Esophagus (tissue), 2 donors: ENCODE measurements at places on chromosomes 2 and 18. TPM values are rescaled to one million over a fixed set of nuclear protein-coding genes. Genes with fewer than 3 reads are reported as not detected.

The CPS1 gene
- 1.4 TPM for polyA plus RNA-seq

The GDF7 gene
- polyA plus RNA-seq = 0.56 TPM

The FOXI3 gene
- polyA plus RNA-seq = not detected

The SPP2 gene
- not detected for polyA plus RNA-seq

The ACTG2 gene
- 660 TPM for polyA plus RNA-seq

The CCDC121 gene
- 1.0 TPM for polyA plus RNA-seq

The INPP1 gene
- 51.8 TPM for polyA plus RNA-seq

The IL37 gene
- 0.06 TPM for polyA plus RNA-seq

The STAM2 gene
- polyA plus RNA-seq = 6.6 TPM

The RIT2 gene
- not detected for polyA plus RNA-seq

The ACVR1C gene
- 0.06 TPM for polyA plus RNA-seq

The APOB gene
- 0.02 TPM for polyA plus RNA-seq

The CDH19 gene
- 0.79 TPM for polyA plus RNA-seq

The VPS54 gene
- polyA plus RNA-seq = 9.1 TPM

The RASGRP3 gene
- 0.55 TPM for polyA plus RNA-seq

The DTNA gene
- polyA plus RNA-seq = 6.7 TPM

The SLC8A1 gene
- 0.26 TPM for polyA plus RNA-seq
